ENCODE measurements at places on chromosomes 1 and 21. TPM values are rescaled to one million over a fixed set of nuclear protein-coding genes. Genes with fewer than 3 reads are reported as not detected.

DNA sequence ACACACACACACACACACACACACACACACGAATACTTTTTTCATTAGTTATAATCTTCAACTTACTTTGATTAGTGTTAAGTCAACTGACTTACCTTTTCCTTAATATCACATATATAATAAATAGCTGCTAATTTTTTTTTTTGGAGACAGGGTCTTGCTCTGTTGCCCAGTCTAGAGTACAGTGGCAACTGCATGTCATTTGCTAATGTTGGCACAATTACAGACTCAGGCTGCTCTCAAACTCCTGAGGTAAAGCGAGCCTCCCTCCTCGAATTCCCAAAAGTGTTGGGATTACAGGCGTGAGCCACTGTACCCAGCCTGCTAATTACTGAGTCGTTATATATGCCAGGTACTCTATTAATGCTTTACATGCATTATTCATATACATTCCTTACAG lies 20.8 kb upstream of the TAL1 start:
- DNase-seq, result no peak
- H3K36me3 ChIP-seq, result peaks cover 4% of the 10 kb centered on the region
- H3K4me3 ChIP-seq, result no peak overlapping the region
- H3K27ac ChIP-seq, result no peak overlapping the region
- H3K4me1 ChIP-seq, result no peaks in the 10 kb centered on the region
- H3K27me3 ChIP-seq, result no peaks in the 10 kb centered on the region

- no peaks in the 10 kb centered on the region for H3K4me1 ChIP-seq
- H3K27me3 ChIP-seq, result no peaks in the 10 kb centered on the region
- DNase-seq, result no peak
- no peaks in the 10 kb centered on the region for H3K36me3 ChIP-seq
- H3K4me3 ChIP-seq, result no peak overlapping the region
Measured at GRCh38 chr1:14739082-14739832, 140.8 kb downstream of the KAZN start.

The LMX1A gene
- total RNA-seq, result not detected

The SERPINC1 gene
- 0.61 TPM for total RNA-seq

The TMEM82 gene
- total RNA-seq, result not detected

The LCE1B gene
- total RNA-seq, result not detected

The C1QTNF12 gene
- 1.5 TPM for total RNA-seq
